ENCODE measurements at places on chromosomes 3 and 15.

- peak; percentile 4 for DNase-seq
Observed at GRCh38 chr15:25176991-25177954, 222.5 kb downstream of the SNRPN start.

GRCh38 chr3:159260049-159260662 is 458.3 kb downstream of the MFSD1 start:
- peak; percentile 17 for DNase-seq

GRCh38 chr3:125105116-125105515 is 49.3 kb upstream of the HEG1 start:
- DNase-seq: no peak

DNA sequence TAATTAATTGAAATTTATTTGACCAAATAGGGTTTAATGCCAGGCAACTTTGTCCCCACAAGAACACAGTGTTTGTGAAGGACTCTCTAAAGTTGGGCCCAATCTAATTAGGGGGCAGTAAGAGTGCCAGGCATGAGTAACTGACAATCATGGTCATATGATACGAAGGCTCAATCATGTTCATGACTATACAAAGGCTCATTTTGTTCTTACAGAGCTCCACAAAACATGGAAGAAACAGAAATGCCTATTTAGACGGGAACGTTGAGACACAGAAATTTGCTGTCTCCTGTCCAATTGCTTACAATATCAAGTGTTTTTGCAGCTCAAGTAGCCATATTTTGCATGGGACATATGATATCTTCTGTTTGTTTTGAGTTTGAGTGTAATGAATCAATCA is 391.1 kb downstream of the SI start:
- DNase-seq: no peak

- no peak for DNase-seq
Observed at GRCh38 chr3:55441499-55441898, 45.6 kb downstream of the WNT5A start.

Measured in activated naive CD4-positive, alpha-beta T cell treated with anti-CD3 and anti-CD28 coated beads, Interleukin-2, amount 50 U/mL, for 16 hours (primary cell).